ENCODE measurements at places on chromosomes 6 and 20. TPM values are rescaled to one million over a fixed set of nuclear protein-coding genes. Genes with fewer than 3 reads are reported as not detected.

Gene SNAP91
- 1.3 TPM for total RNA-seq

Gene ZHX3
- 37.8 TPM for total RNA-seq

DNA sequence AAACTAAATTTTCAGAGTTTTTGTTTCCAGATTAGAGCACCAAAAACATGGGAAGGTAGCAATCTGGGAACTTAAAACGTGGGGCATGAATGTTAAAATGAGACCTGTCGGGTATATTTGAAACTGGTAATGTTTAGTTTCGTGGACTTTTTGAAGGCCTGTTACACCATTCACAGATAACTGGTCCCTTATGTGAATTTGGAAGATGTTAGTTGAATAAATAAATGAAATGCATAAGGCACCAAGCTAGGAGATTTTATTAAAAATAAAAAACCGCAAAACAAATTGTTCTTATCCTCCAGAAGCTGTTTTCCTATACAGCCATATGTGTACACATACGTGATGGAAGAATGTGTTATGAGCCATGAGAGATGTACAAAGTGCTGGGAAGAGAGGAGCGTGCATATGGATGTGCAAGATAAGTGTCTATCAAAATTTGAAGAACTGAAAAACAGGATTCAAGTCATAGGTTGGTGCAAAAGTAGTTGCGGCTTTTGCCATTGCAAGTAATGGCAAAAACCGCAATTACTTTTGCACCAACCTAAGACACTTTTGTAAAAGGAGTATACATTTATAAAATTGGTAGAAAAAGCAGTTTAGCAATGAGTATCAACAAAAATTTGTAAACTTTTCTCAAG is 700 bp upstream of the MCUR1 start:
- DNase-seq = no peak

GRCh38 chr6:126253431-126253830 is 86.5 kb upstream of the CENPW start:
- DNase-seq = no peak

GRCh38 chr6:155561257-155561965 is 105.8 kb upstream of the NOX3 start:
- no peak for DNase-seq

GRCh38 chr6:26003102-26003694 is 40.6 kb downstream of the TRIM38 start:
- DNase-seq = no peak

GRCh38 chr6:150722614-150723344 is 123.1 kb downstream of the PLEKHG1 start:
- DNase-seq = no peak

- DNase-seq = no peak
These were observed 164.2 kb upstream of the ATXN1 start for GRCh38 chr6:16925461-16925860.

DNA sequence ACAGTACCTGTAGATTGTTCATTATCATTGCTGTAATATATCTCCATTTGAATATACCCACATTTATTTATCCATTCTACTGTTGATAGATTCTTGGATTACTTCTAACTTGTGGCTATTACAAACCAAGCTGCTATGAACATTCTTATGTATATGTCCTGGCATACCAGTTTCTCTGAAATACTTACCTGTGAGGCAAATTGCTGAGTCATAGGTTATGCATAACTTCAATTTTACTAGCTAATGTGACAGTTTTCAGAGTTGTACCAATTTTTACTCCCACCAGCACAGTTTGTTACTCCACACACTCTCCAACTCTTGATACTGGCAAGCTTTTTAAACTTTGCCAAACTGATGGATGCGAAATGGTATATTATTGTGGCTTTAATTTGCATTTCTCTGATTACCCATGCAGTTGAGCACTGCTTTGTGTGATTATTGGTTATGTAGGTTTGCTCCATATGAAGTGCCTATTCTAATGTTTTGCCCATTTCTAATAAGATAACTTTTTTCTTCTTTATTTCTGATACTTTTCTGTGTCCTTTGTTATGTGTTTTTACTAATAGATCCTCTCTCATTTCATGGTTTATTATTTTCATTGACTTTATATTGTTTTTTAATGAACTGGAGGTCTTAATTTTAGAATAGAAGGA is 62.8 kb upstream of the SDHAF4 start:
- no peak for DNase-seq

Measured in left ventricle myocardium superior (tissue), 1 donor.